ENCODE measurements at places on chromosomes 6 and 20.

- peak; percentile 28 for DNase-seq
Observed at GRCh38 chr6:117976030-117976651, 69.1 kb downstream of the SLC35F1 start.

GRCh38 chr6:133805876-133806275, 83.0 kb upstream of the TCF21 start:
- no peak for DNase-seq

DNA sequence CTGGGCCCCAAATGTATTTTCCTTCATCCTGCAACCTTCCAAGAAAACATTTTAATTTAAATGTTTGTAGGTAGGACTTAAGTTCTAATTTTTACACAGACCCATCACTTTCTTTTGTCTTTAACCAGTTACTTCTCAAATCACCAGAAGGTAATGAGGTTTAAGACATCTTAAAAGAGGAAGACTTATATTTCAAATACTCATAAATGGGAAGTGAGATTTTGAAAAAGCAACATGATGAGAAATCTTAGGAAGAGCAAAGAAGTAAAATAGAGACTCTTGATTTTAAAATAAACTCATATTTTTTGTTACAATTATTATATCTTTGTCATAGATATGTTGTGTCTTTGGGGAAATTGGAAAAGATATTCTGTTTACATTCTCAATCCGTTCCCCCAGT, 82.3 kb downstream of the SYNE1 start:
- DNase-seq: no peak

- no peak for DNase-seq
Observed at GRCh38 chr20:4809707-4810106, 88.0 kb downstream of the PRND start.

GRCh38 chr6:63683071-63683603, 47.5 kb downstream of the PHF3 start:
- DNase-seq: no peak

DNA sequence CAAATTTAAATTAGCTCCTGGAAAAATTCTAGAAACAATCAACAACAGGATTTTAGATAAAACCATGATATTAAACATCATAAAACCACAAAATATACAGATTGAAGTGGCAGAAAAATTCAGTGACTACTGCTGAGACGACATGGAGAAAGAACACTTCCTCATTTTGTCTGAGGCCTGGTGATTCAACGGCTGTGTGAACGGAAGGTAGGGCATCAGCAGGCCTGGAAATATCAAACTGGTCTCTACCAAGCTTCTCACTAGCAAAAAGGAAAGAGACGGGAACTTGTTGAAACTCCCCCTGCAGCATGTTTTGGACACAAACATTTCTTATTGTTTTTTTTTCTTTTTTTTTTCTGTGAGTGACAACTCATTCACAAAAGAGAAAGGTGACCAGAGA, 58.0 kb upstream of the AHI1 start:
- DNase-seq: no peak

- no peak for DNase-seq
Observed at GRCh38 chr20:62423326-62423706, 4.0 kb downstream of the RBBP8NL start.

DNA sequence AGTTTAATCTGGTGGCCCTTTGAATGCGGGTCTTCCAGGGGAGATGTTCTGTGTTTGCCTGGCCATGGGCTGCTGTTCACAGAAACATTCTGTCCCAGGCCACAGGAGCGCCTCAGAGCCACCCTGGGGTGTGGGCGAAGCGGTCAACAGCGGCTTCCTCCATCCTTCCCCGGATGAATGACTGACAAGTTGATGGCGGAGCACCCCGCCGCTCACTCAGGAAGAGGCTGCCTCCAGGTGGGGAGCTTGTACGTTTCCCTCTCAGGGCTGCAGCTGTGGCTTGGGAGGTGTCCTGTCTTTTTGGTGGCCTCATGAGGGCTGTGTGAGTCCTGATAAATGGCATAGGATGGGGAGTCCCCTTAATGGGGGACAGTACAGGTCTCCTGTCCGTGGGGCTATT, 178.4 kb downstream of the NRN1 start:
- no peak for DNase-seq

GRCh38 chr6:34914358-34914757, 25.3 kb downstream of the ANKS1A start:
- no peak for DNase-seq

GRCh38 chr6:155171109-155171746, 92.6 kb upstream of the CLDN20 start:
- DNase-seq: peak; percentile 98

GRCh38 chr20:50054626-50055511, 58.1 kb downstream of the UBE2V1 start:
- DNase-seq: peak; percentile 56

DNA sequence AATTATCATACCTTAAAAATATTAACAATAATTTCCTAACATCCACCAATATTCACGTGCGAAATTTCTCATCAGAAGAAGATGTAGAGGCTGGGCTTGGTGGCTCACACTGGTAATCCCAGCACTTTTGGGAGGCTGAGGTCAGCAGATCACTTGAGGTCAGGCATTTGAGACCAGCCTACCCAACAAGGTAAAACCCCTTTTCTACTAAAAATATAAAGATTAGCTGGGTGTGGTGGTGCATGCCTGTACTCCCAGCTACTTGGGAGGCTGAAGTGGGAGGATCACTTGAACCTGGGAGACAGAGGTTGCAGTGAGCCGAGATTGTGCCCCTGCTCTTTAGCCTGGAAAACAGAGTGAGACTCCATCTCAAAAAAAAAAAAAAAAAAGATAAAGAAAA, 36.1 kb upstream of the JAG1 start:
- DNase-seq: no peak

DNA sequence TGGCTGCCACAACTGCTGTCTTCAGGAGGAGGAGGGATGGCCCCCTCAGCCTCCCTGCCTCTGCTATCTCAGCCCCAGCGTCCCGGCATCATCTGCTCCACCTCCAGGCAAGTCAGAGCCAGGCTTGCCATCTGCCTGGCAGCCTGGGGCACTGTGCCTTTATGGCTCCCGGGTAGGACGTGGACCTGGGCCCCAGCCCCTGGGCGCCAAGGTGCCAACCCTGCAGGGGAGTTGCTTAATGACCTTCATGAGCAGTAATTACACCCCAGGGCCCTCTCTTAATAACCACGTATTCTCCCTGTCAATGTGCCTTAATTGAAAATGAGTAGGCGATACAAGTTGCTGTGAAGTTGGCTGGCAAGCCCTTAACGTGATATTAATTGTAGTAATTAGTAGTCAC, 122.1 kb upstream of the MLN start:
- DNase-seq: no peak

DNA sequence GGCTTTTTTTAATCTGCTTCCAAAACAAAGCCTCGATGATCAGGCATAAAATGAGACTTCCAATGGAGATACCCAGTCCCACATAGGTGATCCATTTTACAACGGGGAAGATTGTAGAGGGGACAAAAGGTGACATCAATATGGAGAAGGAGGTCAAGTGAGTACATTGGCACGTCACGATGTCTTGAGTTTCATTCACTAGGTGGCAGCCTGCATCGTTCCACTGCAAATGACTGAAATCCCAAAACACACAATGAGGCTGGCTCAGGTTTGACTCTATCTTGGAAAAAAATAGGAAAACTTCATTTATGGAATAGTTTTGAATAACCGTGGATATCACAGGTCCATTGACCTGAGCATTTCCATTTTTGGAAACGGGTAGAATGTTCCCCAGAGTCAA, 32.5 kb downstream of the ADGRF1 start:
- no peak for DNase-seq

DNA sequence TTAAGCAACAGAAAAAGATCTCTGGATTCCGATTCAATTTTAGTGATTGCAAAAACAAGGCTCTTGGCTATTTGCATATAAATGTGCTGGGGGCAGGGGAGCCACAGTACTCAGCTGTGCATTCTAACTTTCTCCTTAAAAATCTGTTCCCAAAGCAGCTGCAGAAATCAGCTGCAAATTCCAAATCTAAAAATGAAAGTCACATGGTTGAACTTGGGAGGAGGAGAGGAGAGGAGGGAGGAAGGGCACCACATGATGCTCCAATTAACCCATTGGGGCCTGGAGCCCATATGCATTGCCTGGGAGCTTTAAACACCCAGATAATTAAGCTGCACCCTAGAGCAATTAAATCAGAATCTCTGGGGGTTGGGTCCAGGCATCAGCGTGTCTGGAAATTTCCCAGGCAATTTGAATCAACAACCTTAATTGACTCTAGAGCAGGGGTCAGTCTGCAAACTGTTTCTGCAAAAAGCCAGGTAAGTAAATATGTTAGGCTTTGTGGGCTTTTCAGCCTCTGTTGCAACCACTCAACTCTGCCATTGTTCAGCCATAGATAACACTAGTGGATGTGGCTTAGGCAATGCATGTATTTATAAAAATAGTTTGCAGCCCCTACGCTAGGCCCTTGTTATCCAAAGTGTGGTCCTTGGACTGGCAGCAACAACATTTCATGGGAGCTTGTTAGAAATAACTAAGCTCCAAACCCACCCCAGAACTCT, 508.1 kb downstream of the KIF16B start:
- peak; percentile 3 for DNase-seq

GRCh38 chr20:46356195-46357029, 48.1 kb upstream of the CDH22 start:
- DNase-seq: no peak

DNA sequence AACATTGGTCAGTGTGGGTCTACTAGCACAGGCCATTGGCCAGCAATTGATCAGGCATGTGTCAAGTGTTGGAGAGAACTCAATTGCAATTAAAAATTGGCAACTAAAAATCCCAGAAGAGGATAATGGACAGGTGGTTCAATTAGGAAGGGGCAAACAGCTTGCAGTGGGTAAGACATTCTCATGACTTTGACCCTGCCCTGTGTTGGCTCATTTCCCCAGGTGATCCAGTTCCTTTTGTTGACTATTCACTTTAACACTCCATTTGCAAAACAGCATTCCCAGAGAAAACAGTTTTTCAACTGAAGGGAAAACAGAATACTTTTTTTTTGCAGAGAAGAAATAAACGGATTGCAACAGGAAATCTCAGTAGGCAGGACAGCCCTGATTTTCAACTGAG, 28.9 kb upstream of the SCGN start:
- DNase-seq: no peak

GRCh38 chr6:44104481-44105021, 22.7 kb downstream of the MRPL14 start:
- no peak for DNase-seq

DNA sequence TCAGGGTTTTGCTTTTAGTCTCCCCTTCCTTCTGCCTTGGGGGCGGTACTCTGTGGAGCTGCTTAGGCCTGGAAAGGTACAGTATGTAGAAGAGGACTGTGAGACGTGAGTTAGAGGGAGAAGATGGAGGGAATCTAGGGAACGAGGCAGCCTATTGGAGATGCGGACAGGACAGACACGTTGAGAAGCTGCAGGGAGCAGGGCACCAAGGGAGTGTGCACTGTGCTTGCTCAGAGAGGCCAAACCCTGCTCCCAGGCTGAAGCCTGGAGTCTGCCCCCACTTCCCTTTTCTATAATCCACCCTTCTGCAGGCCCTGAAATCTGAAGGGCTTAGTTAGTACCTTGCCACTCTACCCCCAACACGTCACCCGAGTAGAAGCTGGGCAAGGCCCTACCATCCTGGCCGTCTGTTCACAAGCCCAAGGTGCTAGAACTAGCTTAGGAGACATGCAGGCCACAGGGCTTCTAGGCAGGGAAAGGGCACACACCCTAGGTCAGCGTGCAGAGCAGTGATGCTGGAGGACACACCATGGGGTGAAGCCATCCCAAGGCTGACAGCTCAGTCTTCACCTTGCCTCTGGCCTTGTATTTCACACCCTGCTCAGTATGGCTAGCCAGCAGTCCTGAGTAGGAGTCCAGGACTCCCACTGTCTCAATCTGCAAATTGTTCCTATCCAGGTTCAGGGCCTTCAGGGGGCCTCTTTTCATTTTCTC, 6.9 kb downstream of the TP53INP2 start:
- no peak for DNase-seq

DNA sequence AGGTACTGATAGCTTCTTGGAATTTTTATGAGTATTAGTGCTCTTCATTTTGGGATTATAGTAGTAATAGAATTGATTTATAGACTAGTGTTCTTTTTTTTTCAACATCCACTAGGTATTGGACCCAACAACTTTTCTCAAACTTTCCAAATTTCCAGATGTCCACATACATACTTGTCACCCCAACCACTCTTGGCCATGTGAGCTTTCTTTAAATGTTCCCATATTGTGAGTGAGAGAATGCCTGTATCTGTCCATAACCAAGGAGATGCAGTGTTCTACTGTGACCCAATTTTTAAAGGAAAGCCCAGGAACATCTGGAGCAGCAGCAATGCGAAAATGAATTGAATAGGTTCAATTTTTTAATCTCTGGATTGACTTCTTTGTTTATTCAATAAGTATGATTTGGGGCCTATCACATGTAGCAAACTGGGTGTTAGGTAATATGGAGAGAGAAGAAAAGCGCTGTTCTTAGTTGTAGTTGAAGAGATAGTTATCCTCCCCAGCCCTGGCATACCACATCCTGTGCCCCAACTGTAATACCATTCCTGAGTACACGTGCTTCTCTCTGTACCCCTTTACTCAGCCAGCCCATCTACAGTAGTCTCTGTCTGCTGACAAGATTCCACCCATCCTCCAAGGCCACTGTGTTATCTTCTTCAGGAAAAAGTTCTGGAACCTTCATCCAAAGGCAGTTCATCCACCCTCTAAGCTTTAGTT, 116.8 kb upstream of the SUPT3H start:
- DNase-seq: no peak

GRCh38 chr6:53834132-53834531, 39.3 kb downstream of the LRRC1 start:
- DNase-seq: no peak

DNA sequence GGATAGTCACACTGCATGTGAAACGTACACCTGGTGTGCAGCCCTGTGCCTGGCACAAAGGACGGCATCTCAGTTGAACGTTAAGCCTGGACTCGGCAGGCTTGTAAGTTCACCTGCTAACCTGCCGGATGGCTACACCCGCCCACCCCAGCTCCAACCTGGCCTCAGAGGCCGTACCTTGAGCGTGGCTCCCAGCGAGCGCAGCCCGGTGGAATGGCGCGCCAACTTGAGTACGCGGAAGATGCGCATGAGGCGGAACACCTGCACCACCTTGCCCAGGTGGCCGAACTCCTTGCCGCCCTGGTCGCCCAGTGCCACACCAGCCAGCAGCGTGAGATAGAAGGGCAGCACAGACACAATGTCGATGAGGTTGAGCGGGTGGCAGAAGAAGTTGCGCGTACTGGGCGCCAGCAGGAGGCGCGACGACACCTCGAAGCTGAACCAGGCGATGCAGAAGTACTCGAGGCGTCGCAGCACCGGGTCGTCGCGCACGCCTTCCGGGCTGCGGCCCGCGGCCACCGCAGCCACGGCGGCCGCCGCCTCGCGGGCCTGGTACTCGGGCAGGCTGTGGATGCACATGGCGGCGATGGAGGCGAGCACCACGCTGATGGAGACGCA, 3.3 kb downstream of the KCNS1 start:
- DNase-seq: peak; percentile 50

- no peak for DNase-seq
Observed at GRCh38 chr20:25394996-25395395, 4.4 kb upstream of the ABHD12 start.

- no peak for DNase-seq
Observed at GRCh38 chr20:58360936-58361335, 28.1 kb upstream of the VAPB start.

All from fibroblast of skin of scalp (primary cell).